ENCODE measurements at places on chromosomes 6 and 20. TPM values are rescaled to one million over a fixed set of nuclear protein-coding genes. Genes with fewer than 3 reads are reported as not detected.

DNA sequence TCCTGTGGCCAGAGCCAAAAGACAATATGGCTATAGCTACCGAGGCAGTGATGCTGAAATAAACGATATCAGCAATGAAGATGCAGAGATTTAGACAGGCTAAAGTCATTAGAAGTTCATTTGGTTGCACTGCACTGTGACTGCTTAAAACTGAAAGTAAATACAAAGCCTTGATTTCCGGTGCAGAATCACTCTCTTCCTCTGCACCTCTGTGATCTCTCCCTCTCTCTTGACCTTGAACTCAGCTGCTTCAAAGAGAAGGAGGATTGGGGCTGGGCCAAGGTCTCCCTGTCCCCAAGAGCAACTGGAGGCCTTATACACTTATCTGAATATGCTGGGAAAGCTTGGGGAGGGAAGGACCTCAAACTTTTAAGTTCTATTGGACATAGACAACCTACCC, 34.6 kb upstream of the SPACA1 start:
- peak; percentile 19 for DNase-seq

DNA sequence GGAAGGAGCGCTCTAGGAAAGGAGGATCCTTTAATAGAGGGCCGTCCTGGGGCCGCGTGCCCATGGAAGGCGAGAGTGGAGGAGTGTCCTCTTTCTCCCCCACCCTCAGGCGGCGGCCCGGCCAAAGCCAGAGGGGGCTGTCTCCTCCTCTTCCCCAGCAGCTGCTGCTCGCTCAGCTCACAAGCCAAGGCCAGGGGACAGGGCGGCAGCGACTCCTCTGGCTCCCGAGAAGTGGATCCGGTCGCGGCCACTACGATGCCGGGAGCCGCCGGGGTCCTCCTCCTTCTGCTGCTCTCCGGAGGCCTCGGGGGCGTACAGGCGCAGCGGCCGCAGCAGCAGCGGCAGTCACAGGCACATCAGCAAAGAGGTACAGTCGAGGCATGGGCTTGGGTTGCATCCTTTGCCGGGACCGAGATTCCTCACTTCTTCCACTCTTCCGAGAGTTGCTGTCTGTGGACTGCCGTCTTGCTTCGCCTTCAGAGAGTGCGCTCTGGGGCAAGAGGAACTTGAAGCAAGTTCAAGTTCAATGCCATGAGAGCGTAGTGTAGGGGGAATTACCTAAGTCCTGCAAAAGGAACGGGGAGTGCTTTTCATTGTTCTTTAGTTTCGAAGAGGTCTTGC, at the start of gene LAMA2:
TSS of gene LAMA2 (plus strand) at position 148 of the 621 bp plus-strand sequence. CDS start at position 256, 108 bp downstream.
- DNase-seq, result no peak

GRCh38 chr6:138682704-138683527, 90.7 kb upstream of the CCDC28A start:
- DNase-seq, result no peak

DNA sequence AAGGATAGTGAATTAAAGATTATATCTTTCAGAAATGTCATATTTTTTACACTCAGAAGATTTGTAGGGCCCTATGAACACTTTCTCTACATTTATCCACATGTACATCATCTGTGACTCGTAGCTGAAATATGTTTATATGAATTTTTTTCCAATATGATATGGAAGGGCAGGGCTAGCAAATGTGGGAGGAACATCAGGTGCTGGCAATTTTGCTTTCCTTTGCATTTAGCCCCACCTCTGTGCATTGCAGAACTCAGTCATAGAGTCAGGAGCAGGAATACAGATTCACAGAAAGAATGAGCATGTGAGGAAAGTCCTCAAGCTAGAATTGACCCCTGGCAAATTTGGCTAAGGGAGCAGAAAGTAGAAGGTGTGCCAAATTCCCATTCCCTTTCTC, 129.9 kb downstream of the CRYBG1 start:
- DNase-seq, result no peak

DNA sequence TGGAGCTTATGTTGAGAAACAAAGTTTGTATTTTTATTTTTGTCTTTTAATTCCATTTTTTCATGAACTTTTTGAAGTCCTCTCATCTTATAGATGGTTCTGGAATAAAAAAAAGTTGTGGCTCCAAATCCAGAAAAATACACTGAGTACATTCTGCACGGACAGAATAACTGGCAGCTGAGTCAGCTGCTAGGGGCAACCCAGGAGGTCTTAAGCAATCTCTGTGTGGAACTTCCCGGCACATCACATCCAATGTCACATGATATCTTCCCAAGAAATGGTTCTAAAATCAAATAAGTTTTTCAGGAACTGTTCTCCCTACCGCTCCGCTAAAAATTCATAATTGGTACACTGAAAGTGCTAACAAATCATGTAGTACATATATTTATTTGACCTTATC, 29.8 kb downstream of the SLC13A3 start:
- DNase-seq, result no peak

DNA sequence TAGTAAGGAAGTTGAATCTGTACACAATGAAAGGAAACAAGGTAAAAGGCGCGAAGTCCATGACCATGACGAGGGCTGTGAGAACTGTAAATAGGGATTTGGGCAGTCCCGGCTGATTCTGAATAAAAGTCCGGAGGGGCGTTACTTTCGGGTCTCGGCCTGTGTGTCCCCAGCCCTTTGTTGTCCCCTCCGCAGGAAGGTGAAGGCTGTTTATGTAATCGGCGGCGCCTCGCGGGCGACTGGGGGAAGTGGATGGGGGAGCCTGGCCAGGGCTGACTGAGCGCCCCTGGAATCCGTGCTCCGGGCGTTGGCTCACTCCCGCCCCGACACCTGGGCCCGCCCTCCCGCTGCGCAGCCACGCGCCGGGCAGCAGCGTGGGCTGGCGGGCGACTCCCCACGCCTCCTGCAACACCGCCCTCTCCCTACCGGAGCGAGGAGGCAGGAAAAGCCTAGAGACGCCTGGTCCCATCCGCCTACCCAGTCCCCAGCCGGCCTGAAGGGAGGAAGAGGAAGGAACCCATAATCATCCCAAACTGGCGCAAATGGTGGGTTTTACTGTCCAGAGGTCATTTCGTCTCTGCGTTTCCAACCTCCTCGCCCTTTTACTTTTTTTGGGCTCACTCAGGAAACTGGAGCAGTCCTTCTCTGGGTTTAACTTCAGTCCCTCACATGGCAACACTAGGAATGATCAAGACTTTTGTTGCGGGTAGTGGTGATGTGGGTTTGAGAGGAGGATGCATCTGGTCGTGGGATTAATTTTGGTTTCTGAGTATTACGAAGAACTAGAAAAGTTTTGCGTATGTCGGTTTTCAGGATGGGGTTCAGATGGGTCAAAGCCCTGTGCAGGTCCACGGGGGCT, 12.1 kb downstream of the TRIM31 start:
- peak; percentile 36 for DNase-seq

DNA sequence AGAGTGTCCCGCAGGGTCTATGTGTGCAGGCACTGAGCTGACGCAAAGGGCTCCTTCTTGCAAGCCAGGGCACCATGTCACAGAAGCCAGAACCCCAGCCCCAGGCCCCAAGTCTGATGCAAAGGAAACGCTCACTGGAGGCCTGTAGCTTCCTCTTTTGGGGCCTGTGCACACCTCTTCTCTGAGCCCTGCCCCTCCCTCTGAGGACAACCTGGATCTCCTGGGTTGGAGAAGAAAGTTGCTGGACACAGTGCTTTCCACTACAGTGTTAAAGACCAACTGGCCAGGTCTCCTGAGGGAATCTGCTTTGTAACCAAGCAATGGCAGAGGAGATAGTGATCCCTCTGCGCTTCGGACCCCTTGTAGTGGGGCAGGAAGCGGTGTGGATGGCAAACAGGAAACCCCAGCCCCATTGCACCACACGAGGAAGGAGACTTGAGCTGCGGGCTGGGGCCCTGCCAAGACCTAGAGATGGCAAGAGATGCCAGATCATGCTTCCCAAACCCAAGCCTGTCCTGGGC, 90.0 kb downstream of the PRND start:
- peak; percentile 79 for DNase-seq

GRCh38 chr6:64213697-64214096, 578.1 kb downstream of the PHF3 start:
- DNase-seq, result no peak

Gene CDSN
- total RNA-seq, result not detected

Gene GRIK2
- total RNA-seq, result not detected

Gene GLP1R
- 0.07 TPM for total RNA-seq

Gene GHRH
- not detected for total RNA-seq

Measured in activated CD4-positive, alpha-beta memory T cell treated with anti-CD3 and anti-CD28 coated beads for 36 hours (primary cell).